ENCODE measurements at places on chromosomes 6 and 20.

- DNase-seq: no peak
These were observed 25.8 kb downstream of the SLC2A12 start for GRCh38 chr6:134026597-134026996.

GRCh38 chr6:158552796-158553138 is 7.1 kb upstream of the TMEM181 start:
- no peak for DNase-seq

DNA sequence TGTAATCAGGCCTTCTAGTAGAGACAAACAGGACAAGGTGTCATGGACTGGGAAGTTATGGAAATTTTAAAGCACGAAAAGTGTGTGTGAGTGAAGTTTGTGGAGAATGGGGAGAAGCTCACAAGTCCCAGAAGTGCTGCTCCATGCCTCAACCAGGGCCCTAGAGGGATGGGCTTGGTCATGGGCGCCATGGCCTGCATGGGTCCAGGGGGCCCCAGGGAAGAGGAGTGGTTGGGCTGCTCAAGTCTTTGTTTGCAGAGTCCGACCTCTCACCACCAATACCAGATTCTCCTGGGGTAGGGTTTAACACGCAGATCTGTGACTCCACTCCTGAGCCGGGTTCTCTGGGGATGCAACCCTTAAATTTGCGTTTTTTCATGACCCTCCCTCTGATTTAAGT is 88.4 kb downstream of the FAM120B start:
- no peak for DNase-seq

DNA sequence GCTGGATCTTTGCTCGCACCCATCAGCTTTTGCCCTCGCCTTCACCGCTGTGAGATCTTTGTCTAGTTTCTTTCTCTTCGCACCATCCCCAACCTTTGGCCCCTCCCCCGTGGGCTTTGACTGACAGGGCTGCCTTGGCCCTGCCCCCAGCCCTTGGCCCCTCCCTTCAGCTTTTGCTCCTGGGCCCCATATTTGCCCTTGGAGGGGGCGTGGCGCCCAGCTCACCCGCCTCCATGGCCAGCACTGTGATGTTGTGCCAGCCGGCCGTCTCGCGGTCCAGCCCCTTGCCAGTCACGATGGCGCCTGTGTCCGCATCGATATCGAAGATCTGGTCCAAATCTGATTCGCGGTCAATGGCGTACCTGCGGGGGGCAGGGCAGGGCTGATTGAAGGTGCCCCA is 81.1 kb downstream of the CD40 start:
- DNase-seq: peak; percentile 18

DNA sequence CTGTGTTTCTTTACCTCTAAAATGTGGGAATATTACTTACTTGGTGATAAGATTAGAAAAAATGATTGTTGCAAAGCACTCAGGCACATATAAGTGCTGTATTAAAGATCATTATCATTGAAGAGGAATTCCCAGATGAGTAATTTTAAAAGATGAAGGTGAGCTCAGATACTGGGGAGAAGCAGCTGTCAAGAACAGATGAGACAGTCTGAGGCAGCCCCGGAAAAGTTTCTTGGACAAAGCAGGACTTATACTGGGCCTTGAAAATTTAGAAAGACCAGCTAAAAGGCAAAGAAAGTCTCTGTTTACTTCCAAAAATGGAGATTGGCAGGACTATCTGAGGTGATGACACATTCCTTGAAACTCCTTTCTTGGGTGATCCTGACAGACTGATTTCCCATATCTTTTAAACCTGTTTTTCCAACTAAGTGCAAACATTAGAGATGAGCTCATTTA is 93.8 kb upstream of the MARCKS start:
- DNase-seq: no peak

GRCh38 chr6:139311831-139312230 is 20.0 kb upstream of the TXLNB start:
- no peak for DNase-seq

- no peak for DNase-seq
These were observed 96.0 kb downstream of the JPH2 start for GRCh38 chr20:44091026-44091425.

- no peak for DNase-seq
These were observed 935.1 kb downstream of the KIF16B start for GRCh38 chr20:15637950-15638754.

GRCh38 chr20:34529742-34530141 is 13.5 kb downstream of the DYNLRB1 start:
- DNase-seq: no peak

DNA sequence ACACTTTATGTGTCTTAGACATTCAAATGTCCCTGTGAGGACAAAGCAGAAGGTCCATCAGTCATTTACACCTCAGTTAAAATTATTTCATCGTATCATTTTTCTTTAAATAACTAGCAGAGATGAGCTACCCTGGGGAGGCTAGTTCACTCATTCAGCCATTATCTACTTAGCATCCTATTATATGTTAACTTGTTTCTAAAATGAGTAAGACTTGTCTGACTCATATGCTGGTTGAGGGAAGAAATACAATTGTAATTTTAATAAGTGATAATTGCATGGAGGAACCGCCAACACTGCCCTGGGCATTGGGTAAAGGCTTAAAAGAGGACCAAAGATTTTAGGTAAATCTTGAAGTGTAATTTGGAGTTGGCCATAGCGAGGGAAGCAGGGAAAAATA is 12.4 kb upstream of the PTPRK start:
- no peak for DNase-seq

DNA sequence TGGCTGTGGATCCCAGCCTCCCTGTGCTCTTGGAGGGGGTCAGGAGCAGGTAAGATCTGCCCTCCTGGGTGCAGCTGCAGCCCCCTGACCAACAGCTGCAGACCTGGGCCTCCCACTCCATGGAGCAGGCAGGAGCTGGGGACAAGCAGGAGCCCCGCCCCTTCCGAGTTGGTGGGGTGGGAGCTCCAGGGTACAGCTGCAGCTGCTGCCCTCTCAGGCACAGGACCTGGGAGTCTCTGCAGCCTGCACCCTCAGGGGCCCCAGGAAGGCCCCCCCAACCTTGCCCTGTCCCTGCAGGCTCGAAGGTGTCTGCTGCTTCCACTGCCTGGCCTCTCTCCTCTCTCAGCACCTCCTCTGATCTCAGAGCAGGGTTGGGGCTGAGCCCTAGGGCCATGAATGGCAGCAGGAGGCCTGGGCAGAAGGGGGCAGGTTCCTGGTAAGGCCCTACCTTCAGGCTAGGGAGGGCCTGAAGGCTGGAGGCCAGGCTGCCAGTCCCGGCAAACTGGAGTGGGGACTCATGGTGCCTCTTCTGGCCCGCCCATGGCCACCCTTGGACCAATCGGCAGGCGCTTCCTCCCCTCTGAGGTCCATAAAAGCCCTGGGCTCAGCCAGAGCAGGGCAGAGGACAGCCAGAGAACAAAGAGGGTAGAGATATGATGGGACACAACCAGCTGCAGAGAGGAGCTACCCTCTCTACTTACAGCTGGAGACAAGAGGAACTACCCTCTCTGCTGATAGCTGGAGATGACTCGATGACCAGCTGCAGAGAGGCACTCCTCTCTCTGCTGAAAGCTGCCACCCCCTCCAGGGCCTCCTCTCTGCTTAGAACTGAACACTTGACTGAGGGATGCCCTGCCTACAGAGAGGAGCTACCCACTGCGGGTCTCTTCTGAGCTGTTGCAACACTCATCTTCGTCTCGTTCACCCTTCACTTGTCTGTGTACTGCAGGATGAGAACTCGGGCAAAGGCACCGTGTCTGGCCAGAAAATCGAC is 7.8 kb upstream of the PACSIN1 start:
- no peak for DNase-seq

DNA sequence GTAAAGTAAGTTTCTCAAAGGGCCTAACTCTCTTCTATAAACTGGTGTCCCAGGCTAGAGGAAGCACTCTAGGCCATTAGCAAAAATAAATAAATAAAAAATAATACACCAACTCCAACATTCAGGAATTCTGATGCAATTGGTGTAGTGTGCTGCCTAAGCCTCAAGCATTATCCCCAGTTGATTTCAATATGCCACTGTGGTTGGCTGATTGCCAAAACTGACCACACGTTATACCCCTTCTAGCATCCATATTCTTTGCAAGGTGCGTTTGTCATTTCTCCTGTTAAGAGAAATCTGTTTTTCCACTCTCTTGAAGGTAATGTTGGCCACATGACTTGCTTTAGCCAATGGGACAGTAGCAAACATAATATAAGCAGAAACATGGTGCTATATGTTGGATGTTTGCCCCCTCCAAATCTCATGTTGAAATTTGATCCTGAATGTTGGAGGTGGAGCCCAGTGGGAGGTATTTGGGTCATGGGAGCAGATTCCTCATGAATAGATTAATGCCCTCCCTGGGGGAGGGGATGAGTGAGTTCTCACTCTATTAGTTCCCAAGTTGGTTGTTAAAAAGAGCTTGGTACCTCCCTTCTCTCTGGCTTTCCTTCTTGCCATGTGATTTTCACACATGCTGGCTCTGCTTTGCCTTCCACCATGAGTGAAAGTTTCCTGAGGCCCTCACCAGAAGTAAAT is 71.9 kb upstream of the PLCB4 start:
- no peak for DNase-seq

- no peak for DNase-seq
These were observed 76.2 kb downstream of the PLCB1 start for GRCh38 chr20:8208226-8208625.

DNA sequence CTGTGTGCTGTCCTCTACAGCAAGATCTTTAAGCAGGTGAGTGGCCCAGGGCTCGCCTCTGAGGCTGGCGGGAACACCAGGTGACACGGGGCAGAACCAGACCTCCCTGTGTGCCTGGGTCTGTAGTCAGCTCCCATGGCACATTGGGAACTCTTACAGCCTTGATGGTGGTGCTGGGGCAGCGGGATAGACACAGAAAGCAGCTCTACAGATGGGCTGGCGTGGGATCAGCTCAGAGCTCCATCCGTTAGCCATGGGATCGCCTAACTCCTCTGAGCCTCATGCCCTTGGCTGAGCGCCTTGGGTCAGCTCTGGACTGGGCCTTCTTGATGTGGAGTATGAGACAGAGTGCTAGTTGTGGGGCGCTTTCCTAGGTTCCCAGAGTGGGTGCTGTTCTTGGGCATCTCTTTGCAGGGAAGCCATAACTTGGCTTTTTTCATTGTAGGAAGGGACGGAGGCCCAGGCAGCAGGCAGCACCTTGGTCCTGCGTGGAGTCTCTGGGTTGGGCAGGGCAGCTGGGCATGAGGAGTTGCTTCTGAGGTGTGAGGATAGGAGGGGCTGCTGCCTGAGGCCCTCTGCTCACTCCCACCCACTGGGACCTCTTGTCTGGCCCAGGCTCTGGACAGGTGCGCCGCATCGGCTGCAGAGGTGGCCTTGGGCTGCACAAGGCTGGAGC is 51.3 kb downstream of the EFCAB8 start:
- DNase-seq: no peak

GRCh38 chr20:10487142-10488136 is 52.3 kb downstream of the SLX4IP start:
- no peak for DNase-seq

GRCh38 chr6:53805016-53805415 is 10.2 kb downstream of the LRRC1 start:
- no peak for DNase-seq

GRCh38 chr6:106118835-106119431 is 32.8 kb downstream of the PRDM1 start:
- no peak for DNase-seq

DNA sequence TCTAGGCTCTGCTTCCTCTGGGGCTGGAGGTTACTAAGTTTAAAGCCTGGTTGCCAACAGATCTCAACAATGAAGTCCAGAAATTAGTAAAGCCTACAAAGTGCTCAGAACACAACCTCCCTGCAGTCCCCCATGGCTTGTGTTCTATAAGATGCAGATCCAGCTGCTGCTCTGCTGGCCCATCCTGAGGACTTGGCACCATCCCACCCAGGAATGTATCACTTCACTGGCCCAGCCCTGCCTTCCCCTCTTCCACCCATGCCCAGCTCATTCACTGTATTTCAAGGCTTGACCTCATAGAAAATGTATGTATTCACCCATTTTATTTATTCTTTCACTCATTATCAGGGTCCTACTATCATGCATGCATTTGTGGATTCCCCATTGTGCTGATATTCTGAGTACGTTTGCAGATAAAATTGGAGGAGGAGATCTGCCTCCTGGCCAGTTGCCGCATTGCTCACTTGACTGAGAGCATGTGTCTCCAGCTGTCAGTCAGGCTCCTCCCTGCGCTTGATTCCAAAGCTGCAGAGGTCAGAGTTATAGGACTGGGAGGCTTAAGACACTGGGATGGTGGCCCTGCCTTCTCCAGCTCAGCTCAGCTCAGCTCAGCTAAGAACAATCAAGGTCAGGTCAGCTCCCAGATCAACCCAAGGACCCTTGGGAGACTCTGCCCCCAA is 104.8 kb downstream of the MAFB start:
- DNase-seq: no peak

DNA sequence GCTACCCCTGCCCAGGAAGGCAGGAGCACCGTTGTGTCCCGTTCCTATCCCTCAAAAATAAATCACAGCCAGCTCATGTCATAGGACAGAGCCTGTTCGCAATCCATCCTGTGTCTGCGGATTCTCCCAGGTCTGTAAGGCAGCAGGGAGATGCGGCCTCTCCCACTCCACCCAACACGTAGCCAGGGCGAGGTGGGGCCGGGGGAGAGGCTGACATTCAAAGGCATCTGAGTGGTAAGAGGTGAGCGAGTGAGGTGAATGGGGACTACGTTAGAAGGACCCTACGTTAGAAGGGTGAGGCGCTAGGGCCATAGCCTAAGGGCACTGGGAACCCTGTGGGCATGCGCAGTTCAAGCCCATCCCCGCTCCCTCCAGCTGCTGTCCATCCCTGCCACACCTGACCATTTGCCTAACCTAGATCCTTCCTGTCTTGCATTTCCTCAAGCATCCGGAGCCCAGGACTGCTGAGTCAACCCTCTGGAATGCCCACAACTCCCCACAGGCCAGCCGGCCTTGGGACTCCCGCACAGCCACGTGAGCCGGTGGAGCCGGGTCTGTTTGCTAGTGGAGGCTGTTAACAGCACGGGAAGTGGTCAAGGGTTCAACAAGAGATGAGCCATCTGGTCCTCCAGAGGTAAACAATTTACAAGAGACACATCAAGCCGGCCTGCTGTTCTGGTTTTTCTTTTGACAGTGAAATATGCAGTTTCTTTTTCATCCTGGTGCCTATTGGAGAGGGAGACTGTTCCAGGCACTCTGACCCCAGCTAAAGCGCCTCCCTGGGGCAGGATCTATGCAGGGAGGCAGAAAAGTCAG is 45.9 kb downstream of the RIPOR3 start:
- DNase-seq: no peak

GRCh38 chr20:1423625-1424106 is 30.8 kb upstream of the FKBP1A start:
- DNase-seq: no peak

- DNase-seq: no peak
These were observed 312.5 kb downstream of the EYA4 start for GRCh38 chr6:133553652-133554051.

- no peak for DNase-seq
These were observed 21.1 kb upstream of the SERPINB1 start for GRCh38 chr6:2862712-2863181.

DNA sequence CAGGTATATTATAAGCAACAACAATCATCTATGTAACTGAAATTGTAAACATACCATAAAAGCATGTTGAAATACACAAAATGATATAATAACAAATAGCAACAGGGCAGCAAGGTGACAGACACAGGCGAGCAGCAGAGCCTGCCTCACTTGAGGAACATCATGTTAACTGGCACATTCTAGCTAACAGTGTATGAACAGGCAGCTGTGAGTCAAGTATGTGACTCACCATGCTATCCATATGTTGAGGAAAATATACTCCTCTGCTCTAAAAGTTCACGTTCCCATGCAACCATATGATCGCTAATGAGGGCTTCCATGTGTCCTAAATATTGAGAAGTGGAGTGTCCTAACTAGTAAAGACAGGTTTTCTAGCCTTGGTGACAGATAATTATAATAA is 18.4 kb downstream of the SERAC1 start:
- DNase-seq: no peak

GRCh38 chr6:26743941-26744699 is 84.6 kb upstream of the ZNF322 start:
- no peak for DNase-seq
